SK-N-MC (cell line): ENCODE measurements at places on chromosomes 16 and 17.

- DNase-seq = no peak
Measured at GRCh38 chr17:82036634-82037091, 834 bp downstream of the DCXR start.

GRCh38 chr16:73172241-73172972 is 124.5 kb upstream of the ZFHX3 start:
- no peak for DNase-seq

DNA sequence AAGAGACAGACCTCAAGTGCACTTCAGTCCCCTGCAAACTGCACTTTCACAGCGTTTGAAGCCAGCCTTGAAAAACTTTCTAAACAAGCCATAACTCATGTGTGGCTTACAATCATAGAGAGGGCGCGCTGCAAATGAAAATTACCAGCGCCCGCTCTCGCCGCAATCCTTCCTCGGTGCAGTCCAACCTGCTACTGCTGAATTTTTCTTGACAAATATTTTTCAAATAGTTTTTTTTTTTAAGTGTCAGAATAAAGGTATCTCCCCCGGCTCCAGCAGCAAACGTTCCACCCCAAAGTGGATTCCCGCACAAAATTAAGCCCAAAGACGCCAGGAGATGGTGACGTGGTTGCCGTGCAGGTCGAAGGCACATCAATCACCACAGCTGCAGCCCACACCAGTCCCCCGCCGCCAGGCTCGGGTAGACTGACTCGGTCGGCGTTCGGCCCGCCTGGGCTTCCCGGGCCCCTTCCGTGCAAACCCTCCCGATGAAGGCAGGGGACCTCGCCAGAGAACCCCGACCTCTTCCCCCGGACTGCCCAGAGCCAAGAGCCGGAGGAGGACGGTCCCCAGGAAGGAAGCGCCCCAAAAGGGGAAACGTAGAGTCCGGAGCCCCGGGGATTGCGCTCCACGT is 630 bp downstream of the GRB2 start:
- no peak for DNase-seq

DNA sequence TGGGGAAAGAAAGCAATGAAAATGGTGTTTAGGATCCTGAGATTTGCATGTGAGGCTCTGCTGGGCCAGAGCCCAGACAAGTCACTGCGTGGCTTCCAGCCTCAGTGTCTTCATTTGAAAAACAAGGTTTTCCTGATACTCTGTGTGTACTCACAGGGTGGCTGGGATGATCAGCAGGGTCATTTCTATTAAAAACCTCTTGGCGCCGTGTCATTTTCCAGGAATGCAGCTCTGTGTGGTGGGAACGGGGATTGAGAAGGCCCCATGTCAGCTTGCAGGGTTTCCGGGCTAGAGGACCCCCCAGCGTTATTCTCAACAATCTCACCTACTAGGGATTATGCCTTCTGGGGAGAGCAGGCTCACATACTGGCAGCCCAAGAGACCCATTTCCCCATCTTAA is 73.5 kb downstream of the FOXL1 start:
- DNase-seq = no peak

- no peak for DNase-seq
Measured at GRCh38 chr16:67283039-67283825, 3.9 kb downstream of the PLEKHG4 start.

DNA sequence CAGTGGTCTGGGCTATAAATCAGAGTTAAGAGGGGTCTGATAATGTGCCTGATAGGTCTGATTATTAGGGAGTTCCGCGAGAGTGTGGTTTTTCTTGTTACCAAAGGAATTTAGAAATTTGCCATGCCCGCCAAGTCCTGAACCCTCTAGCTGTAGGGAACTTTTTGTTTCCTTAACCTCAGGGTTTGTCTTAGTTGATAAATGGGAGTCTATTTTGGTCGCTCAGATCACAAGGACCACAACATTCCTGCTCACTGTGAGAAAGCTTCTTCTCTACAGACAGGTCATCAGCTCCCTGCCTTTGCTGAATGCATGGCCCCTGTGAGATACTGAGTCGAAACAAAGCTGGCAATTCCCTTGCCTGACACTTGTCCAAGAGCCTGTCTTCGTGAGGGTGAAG is 497.8 kb downstream of the HS3ST4 start:
- peak; percentile 2 for DNase-seq

DNA sequence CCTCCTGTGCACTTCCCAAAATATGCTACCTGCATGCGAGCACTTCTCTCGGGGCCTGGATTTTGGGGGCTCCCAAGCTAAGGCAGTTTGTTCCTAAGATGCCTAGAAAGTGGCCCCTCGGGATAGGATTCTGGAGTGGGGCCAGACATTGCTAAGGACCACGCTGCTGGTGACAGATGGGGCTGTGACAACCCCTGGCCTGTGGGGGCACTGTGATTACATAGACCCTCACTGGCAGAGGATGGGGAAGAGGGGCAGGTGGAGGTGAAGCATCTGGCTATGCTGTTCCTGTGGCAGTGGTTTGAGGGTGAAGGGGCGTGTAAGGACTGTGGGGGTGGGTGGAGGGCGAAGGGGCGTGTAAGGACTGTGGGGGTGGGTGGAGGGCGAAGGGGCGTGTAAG is 128.4 kb downstream of the ENGASE start:
- no peak for DNase-seq

DNA sequence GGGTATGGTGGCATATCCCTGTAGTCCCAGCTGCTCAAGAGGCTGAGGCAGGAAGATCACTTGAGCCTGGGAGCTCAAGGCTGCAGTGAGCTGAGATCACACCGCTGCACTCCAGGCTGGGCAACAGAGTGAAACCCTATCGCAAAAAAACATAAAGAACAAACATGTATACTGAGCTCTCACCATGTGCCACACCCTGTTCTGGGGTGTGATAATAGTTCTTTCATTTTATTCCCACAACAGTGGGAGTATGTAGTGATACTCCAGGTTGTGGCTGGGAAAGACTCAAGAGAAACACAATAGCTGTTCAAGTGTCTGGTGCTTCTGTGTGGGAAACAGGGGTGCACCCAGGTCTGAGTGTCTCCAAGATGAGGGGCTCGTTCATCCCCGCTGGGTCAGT is 90.7 kb downstream of the SOCS1 start:
- DNase-seq = no peak

DNA sequence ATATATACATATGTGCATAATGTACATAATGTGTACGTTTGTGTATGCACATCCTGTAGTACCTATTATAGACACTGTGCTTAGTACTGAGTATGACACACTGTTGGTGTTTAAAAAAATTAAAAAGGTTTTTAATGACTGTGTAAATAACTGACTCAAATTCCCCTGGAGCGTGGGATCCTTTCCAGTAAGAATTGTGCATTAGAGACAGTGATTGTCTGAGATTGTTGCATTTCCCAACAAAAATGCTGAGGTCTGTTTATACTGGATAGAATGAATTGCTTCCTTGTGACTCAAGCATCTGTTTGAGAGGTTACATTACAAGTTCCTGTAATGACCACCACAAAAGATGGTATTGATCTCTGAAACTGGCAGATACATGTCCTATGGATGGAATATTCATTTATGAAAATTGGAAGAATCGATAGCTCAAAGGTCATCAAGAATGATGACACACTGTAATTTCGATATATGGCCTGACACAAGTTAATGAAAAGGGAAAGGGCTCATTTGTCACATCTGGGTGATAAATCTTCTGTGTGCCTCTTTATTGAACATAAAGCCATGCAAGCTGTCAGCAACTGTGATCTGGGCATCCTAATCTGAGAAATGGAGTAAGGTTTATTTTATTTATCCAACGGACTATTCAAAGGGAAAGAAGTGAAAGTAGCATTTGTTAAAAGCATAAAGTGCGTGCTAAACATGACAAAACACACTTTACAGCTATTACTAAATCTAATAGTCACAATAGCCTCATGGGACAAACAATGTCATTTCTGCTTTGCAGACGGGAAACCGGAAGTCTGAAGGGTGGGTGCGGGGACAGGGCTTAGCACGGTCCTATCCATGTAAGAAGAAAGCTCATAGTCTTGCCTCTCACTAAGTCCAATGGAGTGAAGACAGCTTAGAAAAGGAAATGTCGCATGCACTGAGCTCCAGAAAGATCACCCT is 228.8 kb downstream of the CDH11 start:
- no peak for DNase-seq

GRCh38 chr16:17404941-17405689 is 65.6 kb downstream of the XYLT1 start:
- no peak for DNase-seq

DNA sequence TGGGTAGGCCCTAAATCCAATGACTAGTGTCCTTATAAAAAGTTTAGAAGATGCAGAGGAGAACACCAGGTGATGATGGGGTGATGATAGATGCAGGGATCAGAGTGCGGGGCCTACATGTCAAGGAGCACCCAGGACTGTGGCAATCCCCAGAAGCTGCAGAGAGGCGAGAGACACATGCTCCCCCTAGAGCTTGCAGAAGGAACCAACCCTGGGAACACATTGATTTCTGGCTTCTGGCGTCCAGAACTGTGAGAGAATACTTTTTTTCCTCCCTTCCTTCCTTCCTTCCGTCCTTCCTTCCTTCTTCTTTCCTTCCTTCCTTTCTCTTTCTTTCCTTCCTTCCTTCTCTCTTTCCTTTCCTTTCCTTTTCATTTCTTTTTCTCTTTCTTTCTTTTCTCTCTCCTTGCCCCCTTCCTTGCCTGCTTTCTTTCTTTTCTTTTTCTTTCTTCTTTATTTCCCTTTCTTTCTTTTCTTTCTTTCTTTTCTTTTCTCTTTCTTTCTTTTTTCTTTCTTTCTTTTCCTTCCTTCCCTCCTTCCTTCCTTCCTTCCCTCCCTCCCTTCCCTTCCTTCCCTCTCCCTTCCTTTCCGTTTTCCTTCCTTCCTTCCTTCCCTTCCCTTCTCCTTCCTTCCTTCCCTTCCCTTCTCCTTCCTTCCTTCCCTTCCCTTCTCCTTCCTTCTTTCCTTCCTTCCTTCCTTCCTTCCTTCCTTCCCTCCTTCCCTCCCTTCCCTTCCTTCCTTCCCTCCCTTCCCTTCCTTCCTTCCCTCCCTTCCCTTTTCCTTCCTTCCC is 134.3 kb downstream of the HAPSTR1 start:
- DNase-seq = no peak

DNA sequence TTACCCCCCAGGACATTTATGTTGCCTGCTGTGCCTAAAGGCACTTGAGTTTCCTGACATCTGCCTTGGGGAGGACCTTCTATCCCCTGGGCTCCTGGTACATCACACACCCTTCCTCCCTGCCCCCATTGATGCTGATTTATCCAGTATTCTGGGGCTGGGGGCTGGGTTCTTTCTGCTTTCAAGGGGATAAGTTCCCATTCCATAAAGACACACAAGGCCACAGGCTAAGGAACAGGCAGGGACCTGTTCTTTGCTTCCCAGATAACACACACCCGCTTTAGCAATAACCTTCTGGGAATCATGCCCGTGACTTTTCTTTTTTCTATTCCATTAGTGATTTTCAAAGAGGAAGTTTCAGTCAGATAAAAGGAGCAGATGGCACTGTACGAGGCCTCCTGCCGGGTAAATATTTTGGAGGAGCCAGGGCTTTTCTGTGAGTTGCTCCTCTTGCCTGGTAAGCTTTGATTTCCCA is 30.6 kb downstream of the CHD9 start:
- no peak for DNase-seq

DNA sequence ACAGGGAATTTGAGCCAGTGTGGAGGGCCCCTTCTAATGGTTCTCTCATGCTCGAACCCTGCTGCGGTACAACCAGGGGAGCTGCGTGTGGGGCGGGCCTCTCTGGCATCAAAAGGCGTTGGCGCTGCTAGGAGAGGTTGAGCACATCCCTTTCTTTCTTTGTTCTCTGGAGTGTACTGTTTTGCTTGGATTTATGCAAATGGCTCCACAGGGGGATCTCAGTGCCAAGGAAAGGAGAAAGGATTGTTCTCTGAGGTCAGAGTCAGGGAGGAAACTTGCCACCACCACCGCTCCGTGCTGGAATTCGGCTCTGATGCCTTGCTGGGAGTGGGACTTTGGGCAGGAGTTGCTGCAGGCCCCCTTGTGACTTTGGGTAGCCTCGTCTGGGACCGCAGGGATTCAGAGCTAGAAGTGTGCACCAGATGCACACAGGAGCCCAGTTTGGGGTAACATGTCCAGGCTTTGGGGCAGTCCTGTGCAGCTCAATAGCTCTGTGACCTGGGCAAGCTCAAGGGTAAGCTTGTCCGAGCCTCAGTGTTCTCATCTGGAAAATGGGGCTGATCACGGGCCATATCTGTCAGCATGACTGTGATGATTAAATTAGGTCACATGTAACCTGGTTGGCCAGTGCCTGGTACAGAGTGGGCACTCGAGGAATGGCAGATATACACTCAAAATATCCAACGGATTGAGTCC is 353.0 kb upstream of the EEF2KMT start:
- DNase-seq = no peak

DNA sequence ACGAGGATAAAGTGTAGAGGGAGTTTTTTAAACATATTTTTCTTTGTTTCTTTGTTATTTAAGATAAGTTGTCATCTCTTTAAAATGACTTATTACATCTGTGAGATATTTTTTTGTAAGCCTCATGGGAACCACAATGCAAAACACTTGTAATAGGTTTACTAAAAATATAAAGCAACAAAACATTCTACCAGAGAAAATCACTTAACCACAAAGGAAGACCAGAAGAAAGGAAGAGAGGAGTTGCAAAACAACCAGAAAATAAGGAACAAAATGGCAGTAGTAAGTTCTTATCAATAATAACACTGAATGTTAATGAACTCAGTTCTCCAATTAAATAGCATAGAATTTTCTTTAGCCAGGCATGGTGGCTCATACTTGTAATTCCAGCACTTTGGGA is 22.9 kb downstream of the DHRS7B start:
- DNase-seq = no peak

- DNase-seq = no peak
Measured at GRCh38 chr17:62024866-62025265, 40.2 kb downstream of the MED13 start.

DNA sequence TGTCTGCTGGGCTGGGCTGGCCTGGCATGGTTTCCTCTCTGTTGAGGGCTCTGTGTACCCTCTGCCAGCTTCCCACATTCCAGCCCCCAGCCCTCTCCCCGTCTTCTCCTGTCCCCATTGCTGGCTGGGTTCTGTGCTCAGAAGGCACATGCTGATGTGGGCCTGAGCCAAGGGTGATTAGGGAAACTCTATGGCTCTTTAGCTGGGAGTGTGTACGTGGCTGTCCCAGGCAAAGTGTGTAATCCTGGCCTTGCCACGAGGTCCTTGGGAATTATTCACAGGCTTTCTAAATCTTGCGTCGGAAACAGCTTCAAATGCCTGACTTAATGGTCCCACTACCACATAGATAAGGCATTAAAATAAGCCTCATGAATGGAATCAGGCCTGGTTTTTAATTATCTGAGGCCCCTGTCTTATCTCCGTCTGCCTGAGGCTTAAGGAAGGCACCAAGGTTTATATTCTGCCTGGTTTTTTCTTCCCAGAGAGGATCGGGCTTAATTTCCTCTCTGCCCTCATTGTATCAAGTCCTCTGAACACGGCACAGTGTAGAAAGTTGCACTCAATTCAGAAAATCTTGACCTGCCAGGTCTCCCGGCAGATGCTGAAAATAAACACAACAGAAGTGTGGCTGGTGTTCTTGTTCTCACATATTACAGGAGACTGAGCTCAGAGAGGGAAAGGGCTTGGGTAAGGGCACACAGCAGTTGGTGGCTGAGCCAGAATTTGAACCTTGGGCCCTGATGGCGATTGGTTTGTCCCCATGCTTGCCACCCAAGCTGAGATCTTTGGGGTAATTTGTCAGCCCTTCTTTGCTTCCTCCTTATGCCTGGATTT is 52.9 kb upstream of the LGALS9 start:
- peak; percentile 50 for DNase-seq
